Gastrocnemius medialis (tissue), 4 donors: ENCODE measurements at places on chromosomes 7 and 10.

DNA sequence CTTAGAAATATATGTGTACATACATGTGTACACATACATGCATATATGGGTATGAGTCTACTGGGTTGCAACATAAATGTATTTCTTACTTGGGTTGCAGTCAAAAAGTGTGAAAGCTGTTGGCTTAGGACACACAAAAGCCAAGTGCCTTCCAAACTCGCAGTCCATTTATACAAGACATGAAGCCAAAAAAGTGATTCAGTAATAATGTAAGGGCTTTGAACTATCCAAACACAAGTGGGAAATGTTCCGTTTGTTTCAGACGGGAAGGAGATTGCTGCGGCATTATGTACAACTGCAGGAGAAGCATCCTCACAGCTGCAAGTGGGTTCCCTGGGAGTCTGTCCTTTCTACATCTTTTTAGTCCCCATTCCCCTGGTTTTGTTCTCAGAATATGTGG is 513.6 kb downstream of the SORCS3 start:
- DNase-seq: no peak

GRCh38 chr7:16939161-16939560 is 57.4 kb upstream of the AGR3 start:
- DNase-seq: no peak

DNA sequence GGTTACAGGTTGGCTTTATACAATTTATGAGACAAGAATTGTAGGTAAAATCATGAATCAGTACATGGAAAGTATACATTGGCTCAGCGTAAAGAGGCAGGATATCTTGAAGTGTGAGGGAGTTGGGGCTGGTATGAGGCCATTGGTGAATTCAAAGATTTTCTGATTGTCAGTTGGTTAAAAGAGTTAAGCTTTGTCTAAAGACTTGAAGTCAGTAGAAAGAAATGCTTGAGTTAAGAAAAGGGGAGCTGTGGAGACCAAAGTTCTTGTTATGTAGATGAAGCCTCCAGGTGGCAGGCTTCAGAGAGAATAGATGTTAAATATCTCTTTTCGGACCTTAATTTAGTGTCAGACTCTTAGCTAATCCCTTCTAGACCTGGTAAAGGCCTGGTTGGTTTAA is 341.0 kb downstream of the GALNT17 start:
- DNase-seq: no peak

GRCh38 chr10:49688920-49689319 is 9.5 kb downstream of the C10orf53 start:
- no peak for DNase-seq

- no peak for DNase-seq
Measured at GRCh38 chr7:44755698-44756627, 7.3 kb downstream of the ZMIZ2 start.

DNA sequence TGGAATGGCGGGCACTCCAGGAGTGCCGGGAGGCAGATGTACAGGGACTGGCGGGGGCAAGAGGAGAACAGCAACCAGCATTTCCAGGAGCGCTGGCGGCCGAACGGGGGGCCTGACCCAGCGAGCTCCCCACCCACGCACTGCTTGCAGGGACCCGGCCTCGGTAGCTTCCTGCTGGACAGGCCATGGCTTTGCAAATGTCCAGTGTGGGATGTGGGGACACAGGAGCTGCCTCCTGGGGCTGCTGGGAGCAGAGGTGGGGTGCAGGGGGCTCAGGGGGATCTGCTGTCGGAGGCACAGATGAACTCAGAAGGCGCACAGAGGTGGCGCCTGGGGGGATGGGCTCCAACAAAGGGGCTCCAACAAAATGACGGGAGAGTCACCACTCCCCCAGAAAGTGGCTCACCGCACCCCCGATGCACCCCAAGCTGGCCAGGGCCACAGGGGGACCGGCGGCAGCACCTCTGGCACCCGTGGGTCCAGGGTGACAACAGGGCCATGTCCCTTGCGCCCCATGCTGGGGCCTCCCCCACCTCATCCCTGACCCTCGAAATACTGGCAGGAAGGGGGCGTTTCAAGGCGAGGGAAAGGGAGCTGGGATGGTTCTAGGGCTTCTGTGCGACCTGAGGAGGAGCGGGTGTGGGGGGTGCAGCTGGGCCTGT is 41.1 kb downstream of the AP5Z1 start:
- DNase-seq: no peak

DNA sequence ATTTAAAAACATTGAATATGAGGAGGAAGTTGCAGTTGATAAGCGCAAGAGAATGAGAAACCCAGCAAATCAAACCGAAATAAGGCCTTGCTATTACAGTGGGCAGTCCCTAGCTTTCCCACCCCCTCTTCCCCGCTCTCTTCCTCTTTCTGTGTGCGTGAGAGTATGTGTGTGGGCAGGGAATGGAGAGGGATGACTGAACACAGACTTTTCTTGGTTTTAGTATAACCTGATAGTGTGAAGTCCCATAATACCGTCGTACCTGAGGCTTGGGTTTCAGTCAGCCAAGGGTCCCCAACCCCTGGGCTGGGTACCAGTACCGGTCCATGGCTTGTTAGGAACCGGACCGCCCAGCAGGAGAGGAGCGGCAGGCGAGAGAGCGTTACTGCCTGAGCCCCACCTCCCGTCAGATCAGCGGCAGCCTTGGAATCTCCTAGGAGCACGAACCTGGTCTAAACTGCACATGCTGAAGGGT is 255.3 kb downstream of the CELF2 start:
- DNase-seq: no peak

DNA sequence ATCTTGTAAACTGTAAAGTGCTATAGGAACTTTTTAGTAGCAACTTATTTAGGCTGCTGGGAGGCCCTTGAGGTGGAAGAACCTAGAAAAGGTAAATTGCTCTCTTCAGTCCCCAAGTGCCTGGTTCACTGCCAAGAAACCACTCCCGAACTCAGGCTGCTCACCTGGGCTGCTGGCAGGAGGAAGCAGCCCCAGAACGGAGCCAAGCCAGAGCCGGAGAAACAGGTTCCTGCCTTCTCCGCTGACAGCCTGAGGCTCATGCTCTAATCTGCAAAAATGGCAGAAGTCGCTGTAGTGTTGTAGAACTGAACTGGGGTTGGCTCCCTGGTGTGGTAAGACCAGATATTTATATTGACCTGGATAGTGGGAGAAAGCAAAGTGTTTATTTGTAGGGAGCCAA is 136.0 kb downstream of the CUL2 start:
- DNase-seq: no peak

GRCh38 chr10:112711366-112711765 is 238.7 kb upstream of the TCF7L2 start:
- DNase-seq: no peak

DNA sequence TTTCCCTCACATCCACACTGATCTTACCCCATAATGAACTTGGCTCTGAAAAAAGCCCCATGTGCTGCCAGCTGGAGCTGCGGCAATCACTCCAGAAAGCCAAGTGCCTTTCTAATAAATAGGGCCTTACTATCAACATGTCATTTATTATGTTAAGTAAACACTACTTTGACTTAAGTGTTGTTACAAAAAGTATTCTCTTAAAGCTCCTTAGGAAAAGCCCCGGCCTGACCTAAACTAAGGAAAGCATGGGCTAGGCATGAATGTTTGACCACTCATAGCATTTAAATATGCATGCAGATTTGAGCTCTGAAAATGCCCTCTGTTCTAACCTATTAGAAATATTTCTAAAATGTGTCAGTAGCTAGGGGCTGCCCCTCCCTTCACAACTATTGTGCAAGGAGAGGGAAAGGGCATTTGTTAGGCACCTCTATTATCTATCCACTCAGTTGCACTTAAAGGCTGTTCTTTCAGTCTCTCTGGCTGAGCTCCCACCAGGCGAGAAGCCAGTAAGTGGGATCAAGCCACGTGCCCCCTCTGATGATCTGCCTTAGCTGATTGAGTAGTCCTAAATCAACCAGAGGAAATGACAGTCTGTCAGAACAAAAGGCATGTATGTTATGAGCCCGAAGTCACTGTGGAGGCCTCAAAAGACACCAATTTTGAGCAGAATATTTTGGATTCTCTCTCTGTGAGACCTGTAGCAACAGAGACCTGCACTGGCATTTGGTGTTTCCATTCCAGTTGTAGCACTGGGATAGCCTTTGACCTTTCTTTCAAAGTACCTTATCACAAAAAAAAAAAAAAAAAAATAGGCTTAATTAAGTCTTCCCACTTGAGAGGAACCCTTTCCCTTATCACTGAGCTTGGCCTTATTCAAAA is 77.1 kb downstream of the ITGB8 start:
- no peak for DNase-seq

GRCh38 chr7:25759286-25759685 is 392.7 kb upstream of the NFE2L3 start:
- no peak for DNase-seq
